Pericardium fibroblast (primary cell): ENCODE measurements at places on chromosomes 5 and 9. TPM values are rescaled to one million over a fixed set of nuclear protein-coding genes. Genes with fewer than 3 reads are reported as not detected.

Gene SPATA6L
- 1.0 TPM in 1 of 2 replicates, not detected in the other for total RNA-seq

Gene COL27A1
- total RNA-seq, result 5.9 and 8.8 TPM in 2 replicates

Gene NR2F1-AS1
- 24.2 and 28.7 TPM in 2 replicates for total RNA-seq

Gene ANKRD18A
- not detected in 2 replicates for total RNA-seq

Gene GABRA1
- not detected in 2 replicates for total RNA-seq

Gene HTR1A
- not detected in 2 replicates for total RNA-seq

Gene GABRA6
- not detected in 2 replicates for total RNA-seq

Gene AGXT2
- total RNA-seq, result not detected in 2 replicates

Gene TAF11L10
- total RNA-seq, result not detected in 2 replicates
